B cell (primary cell): ENCODE measurements at places on chromosomes 6 and 20. TPM values are rescaled to one million over a fixed set of nuclear protein-coding genes. Genes with fewer than 3 reads are reported as not detected.

DNA sequence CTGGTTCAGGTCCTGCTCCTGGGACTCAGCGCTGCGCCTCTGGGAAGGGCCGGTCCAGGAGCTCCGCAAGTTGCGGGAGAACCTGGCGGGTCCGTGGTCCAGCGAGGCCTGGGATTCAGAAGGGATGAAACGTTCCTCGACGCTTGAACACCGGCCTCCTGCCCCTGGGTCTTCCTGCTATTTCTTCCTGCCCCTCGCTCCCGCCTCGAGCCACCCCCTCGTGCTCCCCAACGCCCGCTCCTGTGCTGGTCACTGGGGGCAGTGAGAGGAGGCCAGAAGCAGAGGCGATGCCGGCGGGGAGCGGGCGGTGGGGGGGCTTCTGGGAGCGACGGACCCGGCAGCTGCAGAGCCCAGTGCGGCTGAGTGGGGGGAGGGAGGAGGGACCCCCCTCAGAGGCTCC is 20.8 kb upstream of the KIF25 start:
- H3K27me3 ChIP-seq, result no peaks in the 10 kb centered on the region
- H3K4me1 ChIP-seq, result no peaks in the 10 kb centered on the region
- H3K36me3 ChIP-seq, result no peaks in the 10 kb centered on the region

DNA sequence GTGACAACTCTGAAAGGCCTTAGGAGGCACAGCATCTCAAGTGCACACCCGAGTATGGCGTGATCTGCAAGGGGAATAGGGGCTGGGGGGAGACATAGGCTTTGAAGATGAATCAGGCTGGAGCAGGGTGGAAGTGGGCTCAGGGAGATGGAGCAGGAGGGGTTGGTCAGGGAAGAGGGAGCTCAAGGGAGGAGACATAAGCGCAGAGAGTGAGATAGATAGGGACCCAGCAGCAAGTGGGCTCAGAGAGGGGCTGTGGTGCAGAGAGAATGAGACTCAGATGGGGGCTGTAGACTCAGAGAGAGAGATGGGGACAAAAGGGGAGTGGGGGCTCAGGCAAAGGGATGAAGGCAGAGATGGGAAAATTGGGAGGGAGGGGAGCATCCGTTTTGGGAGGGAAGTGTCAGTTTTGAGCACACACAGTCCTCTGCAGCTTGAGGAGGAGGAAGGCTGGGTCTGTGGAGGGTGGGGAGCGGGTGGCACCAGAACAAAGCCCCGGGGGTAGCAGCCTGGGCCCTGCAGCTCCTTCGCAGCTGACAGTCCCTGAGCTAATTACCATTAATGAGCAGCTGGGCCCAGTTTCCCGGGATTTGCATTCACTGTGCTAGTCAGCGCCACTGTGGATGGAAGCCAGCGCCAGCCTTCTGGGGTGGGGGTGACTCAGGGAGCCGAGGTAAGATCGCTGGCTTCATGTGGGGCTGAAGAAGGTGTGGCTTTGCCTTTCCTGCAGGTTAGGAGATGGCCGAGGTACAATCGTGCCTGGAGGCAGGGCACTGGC is 18.7 kb downstream of the SRXN1 start:
- H3K36me3 ChIP-seq, result no peaks in the 10 kb centered on the region
- no peak overlapping the region for H3K27ac ChIP-seq
- H3K4me1 ChIP-seq, result no peaks in the 10 kb centered on the region
- DNase-seq, result no peak

ELOVL2 gene
- not detected in 2 replicates for total RNA-seq

- H3K36me3 ChIP-seq, result no peaks in the 10 kb centered on the region
- no peaks in the 10 kb centered on the region for H3K4me1 ChIP-seq
- no peak overlapping the region for H3K4me3 ChIP-seq
- no peaks in the 10 kb centered on the region for H3K27me3 ChIP-seq
- H3K27ac ChIP-seq, result no peak overlapping the region
- no peak for DNase-seq
Measured at GRCh38 chr6:71375676-71376075, 87.1 kb downstream of the OGFRL1 start.

PRKN gene
- total RNA-seq, result 6.2 and 6.7 TPM in 2 replicates

CTAGE9 gene
- not detected in 2 replicates for total RNA-seq

DNA sequence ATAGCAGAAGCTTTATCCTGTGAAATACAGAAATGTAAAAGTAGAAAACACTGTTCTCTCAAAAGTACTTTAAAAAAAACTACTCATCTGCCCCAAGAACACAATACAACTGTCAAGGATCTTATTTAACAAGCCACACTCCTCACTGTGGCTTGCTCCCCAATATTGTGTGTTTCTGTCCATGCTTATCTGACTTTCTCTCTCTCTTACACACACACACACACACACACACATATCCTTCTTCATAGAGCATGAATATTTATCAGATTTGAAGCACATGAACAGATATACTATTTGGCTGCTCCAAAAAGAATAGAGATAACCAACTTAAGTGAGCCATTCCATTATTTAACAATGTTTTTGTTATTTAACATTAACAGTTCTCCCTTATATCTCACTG is 3.6 kb upstream of the PHIP start:
- H3K36me3 ChIP-seq, result no peaks in the 10 kb centered on the region
- no peak overlapping the region for H3K27ac ChIP-seq
- H3K4me3 ChIP-seq, result no peak overlapping the region
- H3K4me1 ChIP-seq, result no peaks in the 10 kb centered on the region

DNA sequence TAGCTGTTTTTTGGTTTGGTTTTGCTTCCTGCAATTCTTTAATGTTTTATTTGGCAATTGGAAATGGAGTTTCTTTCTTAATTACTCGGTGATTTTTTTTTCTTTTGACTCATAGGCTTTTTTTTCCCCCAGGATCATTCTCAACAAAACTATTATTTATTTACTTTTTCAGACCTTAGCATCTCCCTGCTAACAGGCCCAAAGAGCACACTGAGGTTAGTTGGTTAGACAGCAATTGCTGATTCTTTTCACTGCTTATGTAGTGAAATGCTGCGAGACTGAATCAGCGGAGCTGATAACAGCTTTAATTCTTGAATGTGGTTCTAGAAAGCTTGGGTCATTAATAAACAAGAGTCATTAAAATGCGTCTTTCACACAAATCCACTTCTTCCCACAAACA is 79.1 kb upstream of the ZFP64 start:
- no peak overlapping the region for H3K27ac ChIP-seq
- H3K36me3 ChIP-seq, result no peaks in the 10 kb centered on the region
- H3K4me3 ChIP-seq, result no peak overlapping the region

DNA sequence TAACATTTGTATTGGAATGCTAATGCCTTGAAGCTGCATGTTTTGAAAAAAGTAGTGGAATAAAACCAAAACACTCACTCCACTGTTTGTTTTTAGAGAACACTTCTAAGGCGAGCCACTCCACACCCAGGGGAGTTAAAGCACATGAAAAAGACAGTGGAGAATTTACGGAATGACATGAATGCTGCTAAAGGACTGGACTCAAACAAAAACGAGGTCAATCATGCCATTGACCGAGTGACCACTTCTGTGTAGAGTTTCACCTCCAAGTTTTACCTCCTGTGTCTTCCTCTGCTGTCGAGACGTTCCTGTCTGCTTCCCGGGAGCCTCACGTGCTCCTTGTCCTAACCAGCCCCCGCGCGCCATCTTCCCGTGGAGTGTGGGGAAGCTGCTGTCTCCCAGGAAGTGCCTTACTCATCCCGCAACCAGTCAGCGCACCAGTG is 127.8 kb downstream of the LRRC1 start:
- no peak for DNase-seq
- H3K36me3 ChIP-seq, result peaks cover 3% of the 10 kb centered on the region
- no peak overlapping the region for H3K27ac ChIP-seq
- no peak overlapping the region for H3K4me3 ChIP-seq

- H3K36me3 ChIP-seq, result no peaks in the 10 kb centered on the region
- DNase-seq, result no peak
- H3K4me1 ChIP-seq, result peaks cover 10% of the 10 kb centered on the region
- no peak overlapping the region for H3K27ac ChIP-seq
- H3K27me3 ChIP-seq, result no peaks in the 10 kb centered on the region
Measured at GRCh38 chr20:20440886-20441658, 73.2 kb downstream of the INSM1 start.

UNC93A gene
- total RNA-seq, result not detected in 2 replicates

- no peaks in the 10 kb centered on the region for H3K36me3 ChIP-seq
- no peak for DNase-seq
- no peaks in the 10 kb centered on the region for H3K27me3 ChIP-seq
Measured at GRCh38 chr6:1970151-1970561, 275.2 kb downstream of the GMDS start.

ZNF391 gene
- total RNA-seq, result 4.4 and 7.0 TPM in 2 replicates

DNA sequence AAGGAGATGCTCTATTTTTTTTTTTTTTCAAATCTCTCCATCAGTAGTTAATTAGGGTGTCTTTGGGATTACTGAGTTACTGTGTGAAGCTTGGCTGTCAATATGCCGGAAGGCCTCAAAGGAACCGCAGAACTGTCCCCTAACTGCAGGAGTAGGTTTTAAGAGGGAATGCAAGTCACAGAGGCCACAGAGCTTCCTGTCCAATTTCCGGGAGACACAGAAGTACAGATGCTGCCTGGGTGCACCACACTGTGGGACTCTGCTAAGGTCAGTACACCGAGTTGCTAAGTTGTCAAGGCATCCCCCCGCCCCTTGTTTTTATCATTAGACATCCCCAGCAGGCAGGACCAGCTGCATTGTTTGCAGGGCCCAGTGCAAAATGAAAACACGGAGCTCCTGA is 120.2 kb upstream of the RAB32 start:
- H3K4me1 ChIP-seq, result no peaks in the 10 kb centered on the region
- no peak for DNase-seq
- H3K36me3 ChIP-seq, result no peaks in the 10 kb centered on the region
- no peak overlapping the region for H3K4me3 ChIP-seq
- H3K27ac ChIP-seq, result no peak overlapping the region

GRCh38 chr6:84314377-84314898 is 87.0 kb upstream of the CEP162 start:
- no peaks in the 10 kb centered on the region for H3K36me3 ChIP-seq
- no peaks in the 10 kb centered on the region for H3K4me1 ChIP-seq
- no peak overlapping the region for H3K4me3 ChIP-seq
- no peak overlapping the region for H3K27ac ChIP-seq

DNA sequence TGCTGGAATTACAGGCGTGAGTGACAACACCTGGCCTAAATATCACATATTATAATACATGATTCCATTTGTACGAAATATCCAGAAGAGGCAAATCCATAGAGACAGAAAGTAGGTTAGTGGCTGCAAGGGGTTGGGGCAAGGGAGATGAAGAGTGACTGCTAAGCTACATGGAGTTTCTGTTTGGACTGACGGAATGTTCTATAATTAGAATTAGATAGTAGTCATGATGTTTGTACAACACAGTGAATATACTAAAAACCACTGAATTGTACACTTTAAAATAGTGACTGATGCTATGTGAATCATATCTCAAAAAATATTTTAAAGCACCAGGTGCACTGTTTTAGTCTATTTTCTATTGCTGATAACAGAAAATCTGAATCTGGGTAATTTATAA is 3.7 kb upstream of the HEBP2 start:
- no peak overlapping the region for H3K27ac ChIP-seq
- no peaks in the 10 kb centered on the region for H3K36me3 ChIP-seq

DNA sequence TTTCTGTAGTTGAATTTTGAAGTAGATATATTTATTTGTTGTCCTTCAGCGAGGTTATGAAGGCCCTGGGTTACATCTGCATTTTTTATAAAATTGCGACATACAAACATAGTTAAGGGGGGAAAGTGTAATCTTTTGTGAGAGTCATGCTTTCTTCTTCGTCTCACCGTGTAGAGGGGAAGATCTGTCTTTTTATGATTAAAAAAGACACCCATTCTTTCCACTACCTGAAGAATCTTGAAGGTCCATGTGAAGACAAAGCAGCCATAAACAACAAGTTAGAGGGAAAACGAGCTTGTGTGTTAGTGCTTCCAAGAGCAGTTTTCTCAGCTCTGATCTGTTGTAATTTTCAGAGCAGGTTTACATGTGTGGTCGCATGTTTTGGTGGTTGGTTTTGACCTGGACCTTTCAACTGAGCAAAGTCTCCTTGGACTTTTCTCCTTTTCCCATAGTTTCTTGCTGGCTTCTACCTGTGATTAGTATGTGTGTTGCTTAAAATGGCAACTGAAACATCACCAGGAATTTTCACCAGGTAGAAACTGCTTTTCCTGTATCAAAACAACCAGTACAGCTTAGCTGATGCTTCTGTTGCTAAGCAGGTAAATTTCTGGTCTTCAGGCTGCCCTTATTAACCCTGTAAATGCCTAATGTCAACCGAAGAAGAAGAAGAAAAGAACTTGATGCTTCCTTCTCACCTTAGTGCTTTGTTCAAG is 37.3 kb downstream of the RREB1 start:
- no peak for DNase-seq
- no peak overlapping the region for H3K27ac ChIP-seq
- H3K4me1 ChIP-seq, result peaks cover 37% of the 10 kb centered on the region
- no peaks in the 10 kb centered on the region for H3K27me3 ChIP-seq

- peaks cover 57% of the 10 kb centered on the region for H3K4me1 ChIP-seq
- peaks cover 62% of the 10 kb centered on the region for H3K27me3 ChIP-seq
- no peaks in the 10 kb centered on the region for H3K36me3 ChIP-seq
- H3K4me3 ChIP-seq, result no peak overlapping the region
Measured at GRCh38 chr20:63009045-63009961, 2.5 kb upstream of the BHLHE23 start.

HLA-G gene
- 6.4 and 8.8 TPM in 2 replicates for total RNA-seq

- no peaks in the 10 kb centered on the region for H3K36me3 ChIP-seq
- H3K27me3 ChIP-seq, result no peaks in the 10 kb centered on the region
- no peaks in the 10 kb centered on the region for H3K4me1 ChIP-seq
- H3K4me3 ChIP-seq, result no peak overlapping the region
- no peak overlapping the region for H3K27ac ChIP-seq
Measured at GRCh38 chr6:101534386-101534785, 140.9 kb downstream of the GRIK2 start.

- no peak overlapping the region for H3K27ac ChIP-seq
- no peaks in the 10 kb centered on the region for H3K4me1 ChIP-seq
- H3K27me3 ChIP-seq, result no peaks in the 10 kb centered on the region
- no peak overlapping the region for H3K4me3 ChIP-seq
Measured at GRCh38 chr6:122075917-122076316, 323.5 kb upstream of the HSF2 start.

DNA sequence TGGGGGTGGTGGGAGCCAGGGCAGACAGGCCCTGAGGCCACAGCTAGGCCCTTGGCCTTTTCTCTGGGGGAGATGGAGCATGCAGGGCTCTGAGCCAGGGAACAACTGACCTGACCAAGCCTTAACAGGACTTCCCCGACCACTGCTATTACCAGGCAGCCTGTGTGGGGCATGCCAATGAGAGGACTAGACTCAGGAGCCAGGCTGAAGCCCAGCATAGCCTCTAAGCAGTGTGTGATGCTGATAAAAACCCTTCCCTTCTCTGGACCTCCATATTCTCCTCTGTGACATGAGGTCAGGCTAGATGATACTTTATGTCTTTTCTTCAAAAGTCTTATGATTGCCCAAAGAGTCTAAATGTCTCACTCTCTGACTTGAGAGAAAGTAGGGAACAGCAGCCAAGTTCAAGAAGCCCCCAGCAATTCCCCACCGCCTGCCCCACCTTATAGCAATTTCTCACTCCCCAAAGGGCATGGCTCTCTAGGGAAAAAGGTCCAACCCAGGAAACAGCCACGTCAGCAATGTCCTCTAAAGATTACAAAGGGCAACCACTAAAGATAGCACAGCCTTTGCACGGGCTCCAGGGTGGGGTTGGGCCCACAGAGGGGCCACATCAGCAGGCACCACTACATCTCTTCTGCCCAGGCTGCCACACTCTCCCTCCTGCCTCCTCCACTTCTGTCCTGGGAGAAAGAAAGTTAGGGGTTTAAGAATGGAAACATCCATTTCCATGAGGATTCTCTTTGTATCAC is 71.3 kb downstream of the TRERF1 start:
- no peak overlapping the region for H3K4me3 ChIP-seq
- H3K27me3 ChIP-seq, result no peaks in the 10 kb centered on the region
- DNase-seq, result no peak
- no peaks in the 10 kb centered on the region for H3K36me3 ChIP-seq
- H3K27ac ChIP-seq, result no peak overlapping the region

GRCh38 chr20:1934721-1935573 is 39.7 kb downstream of the SIRPA start:
- no peaks in the 10 kb centered on the region for H3K36me3 ChIP-seq
- no peak for DNase-seq
- no peaks in the 10 kb centered on the region for H3K4me1 ChIP-seq
- H3K27me3 ChIP-seq, result no peaks in the 10 kb centered on the region
- no peak overlapping the region for H3K4me3 ChIP-seq
